D721Med (cell line): ENCODE measurements at places on chromosomes 13 and 19.

GRCh38 chr19:49808711-49809159 lies 4.4 kb downstream of the FUZ start:
- DNase-seq: peak; percentile 75

DNA sequence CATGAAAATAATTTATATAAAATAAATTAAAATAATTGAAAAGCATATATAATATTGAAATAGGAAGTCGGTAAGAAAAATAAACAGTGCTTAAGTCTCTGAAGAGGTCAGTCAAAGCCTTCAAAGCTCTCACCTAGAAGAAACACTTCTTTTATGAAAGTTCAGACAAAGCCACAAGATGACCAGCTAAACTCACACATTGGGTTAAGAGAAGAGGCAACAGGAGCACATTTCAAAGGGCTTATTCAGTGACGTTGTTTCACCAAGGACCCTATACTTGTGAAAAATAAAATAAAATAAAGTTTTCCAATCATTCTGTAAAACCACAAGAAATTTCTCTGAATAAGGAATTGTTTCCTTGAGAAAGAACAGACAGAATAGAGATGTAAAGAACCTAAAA lies 2.5 kb upstream of the ITM2B start:
- DNase-seq: no peak

DNA sequence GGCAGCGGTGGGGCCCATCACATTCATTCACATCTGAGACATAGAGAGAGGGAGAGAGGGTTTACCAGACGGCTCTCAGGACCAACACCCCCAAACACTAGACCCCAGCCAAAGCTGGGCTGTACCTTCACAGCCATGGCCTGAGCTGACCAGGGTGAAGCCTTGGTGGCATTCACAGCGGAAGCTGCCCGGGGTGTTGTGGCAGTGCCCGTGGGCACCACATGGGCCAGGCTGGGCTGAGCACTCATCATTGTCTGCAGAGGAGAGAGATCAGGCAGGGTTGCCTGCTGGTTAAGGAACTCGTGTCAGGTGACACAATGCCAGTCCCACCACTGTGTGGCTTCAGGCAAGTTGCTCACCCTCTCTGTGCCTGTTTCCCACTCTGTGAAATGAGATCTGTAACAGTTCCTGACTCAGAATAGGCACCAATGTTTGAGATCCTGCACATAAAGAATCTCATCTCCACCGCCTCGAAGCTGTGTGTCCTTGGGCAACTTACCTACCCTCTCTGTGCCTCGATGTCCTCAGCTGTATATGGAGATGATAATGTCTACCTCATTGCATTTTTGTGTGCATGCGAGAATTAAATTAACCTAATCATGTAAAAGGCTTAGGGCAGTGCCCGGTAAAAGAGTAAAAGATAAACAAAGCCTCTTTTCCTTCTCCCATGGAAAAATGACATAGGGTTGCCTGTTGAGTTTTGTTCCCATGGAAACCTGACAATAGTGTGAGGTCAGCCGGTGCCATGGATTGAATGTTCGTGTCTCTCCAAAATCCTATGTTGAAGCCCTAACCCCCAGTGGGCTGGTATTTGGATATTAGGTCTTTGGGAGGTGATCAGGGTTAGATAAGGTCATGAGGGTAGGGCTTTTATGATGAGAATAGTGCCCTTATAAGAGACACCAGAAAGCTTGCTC lies 22.9 kb downstream of the CCL25 start:
- DNase-seq: no peak

GRCh38 chr13:77196052-77196618 lies 130.8 kb downstream of the MYCBP2 start:
- DNase-seq: no peak

DNA sequence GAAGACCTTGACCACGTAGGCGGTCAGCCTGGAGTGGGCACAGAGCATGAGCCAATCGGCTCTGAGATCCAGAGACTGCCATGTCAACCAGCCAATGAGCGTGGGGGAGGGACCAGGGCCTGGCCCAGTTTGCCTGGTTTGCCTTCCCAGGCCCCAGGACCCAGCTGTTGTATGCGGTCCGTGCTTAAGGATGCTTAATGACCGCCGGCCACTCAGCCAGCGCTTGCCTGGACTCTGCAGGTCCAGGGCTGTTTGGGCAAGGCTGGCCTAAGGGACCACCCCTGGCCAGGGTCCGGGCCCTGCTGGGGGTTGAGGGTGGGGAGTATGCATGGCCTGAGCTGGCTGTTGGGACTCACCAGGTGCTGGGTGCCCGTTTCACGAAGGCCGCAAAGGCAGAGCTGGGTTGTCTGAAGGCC lies 23.1 kb upstream of the TNFSF14 start:
- no peak for DNase-seq

- no peak for DNase-seq
These were observed 1.1 kb downstream of the TRIM13 start for GRCh38 chr13:49997955-49998354.

DNA sequence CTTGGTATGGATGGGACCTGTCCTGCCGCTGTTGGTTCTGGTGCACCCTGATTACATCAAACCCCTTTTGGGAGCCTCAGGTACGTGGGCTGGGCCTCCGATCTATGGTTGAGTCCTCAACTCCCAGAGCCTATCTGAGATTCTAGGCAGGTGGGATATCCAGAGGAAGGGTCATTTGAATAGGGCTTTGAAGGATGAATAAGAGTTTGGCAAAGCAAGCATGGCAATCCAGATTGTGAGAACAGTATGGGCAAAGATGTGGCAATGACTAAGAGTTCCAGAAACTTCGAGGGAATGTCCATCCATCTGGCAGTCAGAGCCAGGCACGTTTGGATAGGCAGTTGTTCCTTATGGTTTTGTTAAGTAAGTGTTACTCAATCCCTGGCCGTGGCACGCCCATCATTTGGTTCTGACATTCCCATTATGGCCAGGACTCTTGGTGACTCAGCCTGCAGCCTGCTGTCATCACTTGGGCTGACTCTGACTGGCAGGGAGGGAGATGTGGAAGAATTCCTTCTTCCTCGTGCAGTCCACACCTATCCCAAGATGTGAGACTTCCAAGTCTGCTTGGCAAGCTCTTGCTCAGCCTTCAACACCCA lies 21.5 kb downstream of the CYP4F22 start:
- DNase-seq: no peak

DNA sequence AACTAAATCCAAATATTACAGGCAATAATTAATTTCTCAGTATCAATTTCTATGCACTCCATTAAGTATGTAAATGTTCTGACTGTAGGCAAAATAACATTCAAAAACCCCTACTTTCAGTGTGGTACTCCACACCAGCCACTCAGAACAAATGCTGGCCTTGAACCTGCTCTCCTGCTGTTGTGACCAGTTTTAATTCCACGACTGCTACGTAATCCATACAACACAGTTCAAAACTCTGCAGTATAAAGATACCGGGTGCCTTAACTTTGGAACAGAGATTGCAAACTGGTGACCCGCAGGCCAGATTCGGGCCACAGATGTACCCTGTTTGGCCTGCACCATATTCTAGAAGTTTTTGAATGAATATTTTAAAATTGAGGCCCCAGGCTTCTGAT lies 30.4 kb downstream of the COL4A1 start:
- DNase-seq: no peak

- no peak for DNase-seq
These were observed 101.2 kb upstream of the MBNL2 start for GRCh38 chr13:97120976-97121375.

GRCh38 chr13:67557642-67558241 lies 327.6 kb upstream of the PCDH9 start:
- DNase-seq: no peak

DNA sequence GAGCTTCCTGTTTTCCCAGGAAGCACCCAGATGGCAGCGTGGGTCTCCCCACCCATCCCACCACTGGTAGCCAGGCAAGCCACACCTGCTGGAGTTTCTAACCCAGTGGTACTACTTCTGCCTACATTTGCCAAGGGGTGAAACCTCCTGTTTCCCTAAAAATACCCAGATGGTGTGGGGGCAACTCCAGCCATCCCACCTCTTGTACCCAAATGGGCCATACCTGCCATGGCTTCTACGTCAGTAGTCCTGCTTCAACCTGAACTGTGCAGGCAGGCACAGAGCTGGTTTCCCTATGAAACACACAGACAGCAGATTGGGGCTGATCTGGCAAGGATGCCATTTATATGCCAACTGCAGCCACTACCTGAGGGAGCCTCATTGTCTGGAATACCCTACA lies 809.4 kb upstream of the MIR17HG start:
- DNase-seq: no peak

DNA sequence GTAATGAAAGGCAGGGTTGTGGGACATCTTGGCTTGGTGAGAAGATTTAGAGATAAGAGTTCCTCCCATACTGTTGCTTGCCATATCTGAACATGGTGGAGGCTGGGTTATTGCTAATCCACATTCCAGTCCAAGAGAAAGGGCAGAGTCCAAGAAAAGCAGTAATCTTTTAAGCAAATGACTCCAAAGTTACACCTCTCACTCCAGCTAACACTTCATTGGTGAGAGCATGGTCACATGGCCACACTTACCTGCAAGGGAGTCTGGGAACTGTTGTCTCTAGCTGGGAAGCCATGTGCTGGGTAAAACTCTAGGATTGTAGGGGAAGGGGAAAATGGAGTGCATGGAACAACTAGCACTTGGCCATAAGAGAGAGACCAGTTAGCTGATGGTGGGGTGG lies 5.6 kb downstream of the C19orf81 start:
- DNase-seq: no peak

DNA sequence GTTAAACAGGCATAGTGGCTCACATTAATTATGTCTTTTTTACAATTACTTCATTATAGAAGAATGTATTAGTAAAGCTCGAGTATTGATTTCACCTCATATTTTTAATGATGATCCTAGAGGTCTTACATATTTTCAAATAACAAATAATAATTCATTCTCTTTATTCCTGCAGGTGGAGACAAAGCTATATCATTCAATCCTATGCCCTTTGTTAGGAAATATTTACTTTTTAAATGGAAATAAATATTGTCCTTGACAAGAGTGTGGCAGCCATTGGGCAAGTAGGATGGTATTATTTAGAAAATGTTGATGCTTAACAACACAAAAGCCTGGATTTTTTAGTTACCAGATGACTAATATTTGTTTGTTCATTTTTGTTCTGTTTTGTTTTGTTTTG lies 127.6 kb downstream of the COG6 start:
- DNase-seq: no peak

- peak; percentile 94 for DNase-seq
These were observed at the start of gene CPT1C for GRCh38 chr19:49690656-49691242. Gene CPT1C (plus strand): TSS chr19:49691116. CDS start chr19:49692253, 1,137 bp downstream.

DNA sequence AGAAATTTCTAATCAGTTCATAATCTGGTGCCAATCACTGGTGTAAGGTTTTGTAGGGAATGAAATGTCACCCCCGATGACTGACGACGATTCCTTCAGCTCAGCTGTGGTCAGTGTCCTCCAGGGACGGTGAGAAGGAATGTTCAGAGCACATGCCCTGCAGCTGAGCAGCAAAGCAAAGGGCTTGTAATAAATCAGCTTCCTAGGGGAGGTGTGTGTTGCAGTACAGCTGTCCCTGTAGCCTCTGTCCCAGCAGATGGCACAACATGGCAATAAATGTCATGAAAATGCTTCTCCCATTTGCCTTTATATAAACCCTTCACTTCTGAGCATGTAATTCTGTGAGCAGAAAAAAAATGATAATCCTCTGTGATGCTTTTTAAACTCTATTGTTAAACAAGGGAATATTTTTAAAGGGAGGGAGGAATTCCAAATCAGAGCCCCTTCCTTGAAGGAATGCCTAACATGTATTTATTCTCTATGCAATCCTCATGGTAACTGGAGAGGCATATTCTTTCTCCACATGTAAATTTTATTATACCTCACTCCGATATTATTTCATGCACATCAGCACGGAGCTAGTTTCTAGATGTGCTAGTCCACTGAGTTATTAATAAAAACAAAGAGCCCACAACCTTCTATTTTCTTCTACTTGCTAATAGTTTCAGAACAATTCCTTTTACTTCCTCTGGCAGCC lies 102.5 kb downstream of the FAM216B start:
- no peak for DNase-seq

DNA sequence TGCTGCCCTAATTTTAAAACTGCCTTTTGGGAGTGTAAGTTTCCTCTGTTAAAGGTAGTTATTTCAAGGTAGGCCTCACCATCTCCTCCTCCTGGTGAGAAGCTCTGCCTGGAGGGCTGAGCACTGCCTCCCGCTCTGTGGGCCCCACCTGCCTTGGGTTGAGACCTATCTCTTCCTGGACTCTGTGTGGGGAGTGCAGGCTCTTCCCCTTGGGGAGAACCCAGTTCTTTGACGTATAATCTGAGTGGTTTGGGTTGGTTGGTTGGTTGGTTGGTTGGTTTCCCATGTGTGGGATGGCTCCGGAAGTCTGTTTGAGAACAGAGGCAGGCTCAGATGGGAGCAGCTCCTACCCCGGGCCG lies 39.1 kb downstream of the ACTN4 start:
- DNase-seq: no peak

GRCh38 chr19:28247243-28247642 lies 965.7 kb downstream of the UQCRFS1 start:
- DNase-seq: no peak

DNA sequence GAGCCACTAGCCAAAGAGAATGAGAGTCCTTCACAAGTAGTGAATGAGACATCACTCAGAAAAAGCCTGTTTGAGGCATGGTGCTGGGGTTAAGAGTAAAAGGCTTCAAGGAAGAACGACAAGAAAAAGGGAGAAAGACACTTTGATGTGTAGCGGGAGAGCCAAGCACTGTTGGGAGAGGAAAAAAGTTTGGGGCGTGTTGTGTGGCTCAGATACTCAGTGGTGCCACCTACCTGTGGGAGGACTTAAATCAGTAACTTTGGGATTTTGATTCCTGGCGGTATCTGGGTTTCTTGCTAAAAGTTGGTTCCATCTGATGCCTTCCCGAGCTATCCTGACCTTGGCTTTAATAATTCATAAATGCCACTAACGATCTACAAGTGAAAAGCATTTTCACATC lies 12.3 kb downstream of the ELSPBP1 start:
- no peak for DNase-seq

DNA sequence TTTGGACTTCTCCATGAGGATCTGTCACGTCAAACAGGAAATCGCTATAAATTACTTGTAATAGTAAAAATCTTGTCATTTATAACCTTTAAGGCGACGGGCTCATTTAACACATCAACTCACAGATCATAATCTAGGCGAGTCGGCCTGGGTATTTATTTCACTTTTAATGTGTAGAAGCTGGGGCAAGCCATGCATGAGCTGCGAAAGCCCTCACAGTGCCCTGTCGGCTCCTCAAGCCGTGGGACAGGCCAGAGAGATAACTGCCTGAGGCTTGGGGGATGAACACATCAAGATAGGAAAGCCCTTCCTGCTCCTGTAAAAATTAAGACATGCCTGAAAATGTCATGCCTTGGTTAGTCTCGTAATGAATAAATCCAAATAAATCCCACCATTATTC lies 30.8 kb downstream of the SOX1 start:
- no peak for DNase-seq

- no peak for DNase-seq
These were observed 20.4 kb upstream of the NANOS3 start for GRCh38 chr19:13856497-13856896.

DNA sequence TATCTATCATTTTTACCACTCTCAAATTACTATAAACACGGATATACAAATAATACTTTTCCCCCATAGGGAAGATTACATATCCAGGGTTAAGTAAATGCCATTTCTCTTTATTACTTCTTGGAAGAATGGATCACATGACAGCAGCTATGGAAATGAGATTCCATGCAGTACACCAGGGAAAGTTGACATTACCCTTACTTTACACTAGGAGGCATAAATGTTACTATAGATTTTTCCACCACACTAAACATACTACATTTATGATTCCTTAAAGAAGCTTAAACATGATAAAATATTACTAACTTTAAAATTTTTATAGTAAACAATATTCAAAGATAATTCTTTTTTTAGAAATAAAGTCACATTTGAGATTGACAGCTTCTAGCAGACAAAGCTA lies 611.4 kb downstream of the PCDH9 start:
- no peak for DNase-seq
